ENCODE measurements at places on chromosomes 5 and 9.

DNA sequence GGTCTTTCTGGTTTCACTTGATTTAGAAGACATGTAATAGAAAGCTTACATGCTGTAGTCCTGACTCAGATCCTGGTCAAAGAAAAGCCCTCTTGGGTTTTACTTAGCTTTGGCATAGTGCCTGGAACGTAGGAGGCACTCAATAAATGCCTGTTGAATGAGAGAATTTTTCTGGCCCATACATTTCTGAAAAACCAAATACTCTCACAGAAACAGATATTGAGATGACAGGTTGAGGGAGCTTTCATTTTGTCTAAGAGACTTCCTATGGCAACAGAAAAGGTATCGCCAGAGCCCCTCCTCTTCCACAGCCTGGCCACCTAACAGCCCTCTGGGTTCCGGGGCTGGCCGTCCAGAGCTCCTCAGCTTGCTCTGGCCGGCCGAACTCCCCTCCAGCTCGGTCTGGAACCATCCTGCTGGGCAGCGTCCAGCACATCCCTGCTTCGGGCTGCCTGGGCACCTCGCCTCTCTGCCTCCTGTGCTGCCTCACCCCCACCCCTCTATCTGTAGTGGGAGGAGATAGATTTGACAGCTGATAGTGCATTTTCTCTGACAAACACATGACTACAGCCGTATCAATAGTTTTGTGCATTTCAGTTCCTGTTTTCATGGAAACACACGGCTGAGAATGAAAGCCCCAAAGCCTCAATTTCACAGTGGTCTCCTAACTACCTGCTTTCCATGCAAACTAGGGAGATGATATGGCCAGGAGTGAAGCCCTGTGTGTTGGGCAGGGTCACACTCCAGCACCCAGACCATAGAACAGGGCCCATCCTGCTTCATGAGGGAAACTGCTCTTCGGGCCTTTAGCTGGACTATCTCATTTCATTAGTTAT, 1.1 kb downstream of the IL4 start:
- peak; percentile 97 for DNase-seq

DNA sequence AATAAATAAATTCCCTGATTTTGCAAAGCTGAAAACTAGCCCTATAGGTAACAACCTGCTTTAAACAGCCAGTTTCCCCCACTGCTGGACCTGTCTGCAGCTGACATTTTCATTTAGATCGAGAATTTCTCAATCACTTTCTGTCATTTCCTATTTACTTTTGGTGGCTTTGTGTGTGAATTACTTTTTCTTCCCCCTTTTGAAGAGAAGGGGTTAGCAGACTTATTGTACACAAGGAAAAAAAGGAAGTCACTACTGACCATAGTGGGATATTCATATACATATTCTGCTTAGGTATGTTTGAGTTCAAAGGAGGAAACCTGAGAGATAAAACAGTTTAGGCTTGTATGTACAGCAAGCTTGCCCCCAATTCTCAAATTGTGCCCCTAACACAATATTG, 27.0 kb upstream of the IFNB1 start:
- no peak for DNase-seq

DNA sequence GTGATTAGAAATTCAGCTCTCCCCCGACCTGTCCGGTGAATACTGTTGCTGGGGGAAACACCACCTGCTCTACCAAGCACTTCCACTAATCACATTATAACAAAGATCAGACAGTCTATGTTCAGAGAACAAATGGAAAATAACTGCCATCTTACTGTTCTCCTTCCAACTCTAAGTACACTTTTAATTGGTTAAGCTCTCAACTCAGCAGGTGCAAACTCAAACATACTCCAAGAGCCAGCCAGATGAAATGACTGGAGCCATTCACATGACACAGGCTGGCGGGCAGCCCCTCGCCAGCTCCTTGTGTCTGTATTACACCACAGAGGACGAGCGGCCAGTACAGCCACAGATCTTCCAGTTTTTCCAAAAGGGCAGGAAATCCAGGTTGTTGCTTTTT, 16.1 kb downstream of the LIFR start:
- no peak for DNase-seq

GRCh38 chr9:81613002-81613812, 76.1 kb downstream of the TLE1 start:
- DNase-seq: no peak

- DNase-seq: peak; percentile 35
These were observed 106.0 kb upstream of the MTAP start for GRCh38 chr9:21696411-21696871.

All from ELR (cell line).